Fibroblast of lung (primary cell): ENCODE measurements at places on chromosomes 7 and 10. TPM values are rescaled to one million over a fixed set of nuclear protein-coding genes. Genes with fewer than 3 reads are reported as not detected.

SLC26A3 gene
- not detected in 2 replicates for total RNA-seq

FFAR4 gene
- total RNA-seq: not detected in 2 replicates

MYH16 gene
- total RNA-seq: not detected in 2 replicates

MACC1 gene
- 0.26 and 0.33 TPM in 2 replicates for total RNA-seq

KCNIP2 gene
- total RNA-seq: 0.77 and 1.8 TPM in 2 replicates

PTPN20 gene
- total RNA-seq: 0.33 and 1.5 TPM in 2 replicates

C10orf95 gene
- under 0.01 and 0.17 TPM in 2 replicates for total RNA-seq

GJD4 gene
- total RNA-seq: 0.17 TPM in 1 of 2 replicates, not detected in the other

PNPLA8 gene
- total RNA-seq: 35.7 and 36.7 TPM in 2 replicates

GRID2IP gene
- not detected in 2 replicates for total RNA-seq
